ENCODE measurements at places on chromosomes 5 and 9. TPM values are rescaled to one million over a fixed set of nuclear protein-coding genes. Genes with fewer than 3 reads are reported as not detected.

DPYSL3 gene
- total RNA-seq: 0.40 TPM

GRCh38 chr9:132996526-132996925 is 18.0 kb downstream of the GFI1B start:
- no peak for DNase-seq

GRCh38 chr9:76486151-76486550 is 27.2 kb downstream of the GCNT1 start:
- no peak for DNase-seq

DNA sequence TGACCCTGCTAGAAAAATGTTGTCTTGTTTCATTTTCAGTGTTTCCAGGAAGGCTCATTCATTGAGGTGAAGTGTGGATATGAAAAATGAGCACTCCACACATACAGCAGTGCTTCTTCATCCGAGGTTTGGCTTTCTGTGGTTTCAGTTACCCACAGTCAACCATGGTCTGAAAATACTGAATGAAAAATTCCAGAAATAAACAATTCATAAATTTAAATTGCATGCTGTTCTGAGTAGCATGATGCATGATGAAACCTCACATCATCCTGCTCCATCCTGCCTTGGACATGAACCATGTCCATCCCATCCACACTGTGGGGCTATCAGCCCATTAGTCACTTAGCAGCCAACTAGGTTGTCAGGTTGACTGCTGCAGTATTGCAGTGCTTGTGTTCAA is 10.4 kb upstream of the SLC45A2 start:
- no peak for DNase-seq

PRRX2 gene
- total RNA-seq: 0.57 TPM

DNA sequence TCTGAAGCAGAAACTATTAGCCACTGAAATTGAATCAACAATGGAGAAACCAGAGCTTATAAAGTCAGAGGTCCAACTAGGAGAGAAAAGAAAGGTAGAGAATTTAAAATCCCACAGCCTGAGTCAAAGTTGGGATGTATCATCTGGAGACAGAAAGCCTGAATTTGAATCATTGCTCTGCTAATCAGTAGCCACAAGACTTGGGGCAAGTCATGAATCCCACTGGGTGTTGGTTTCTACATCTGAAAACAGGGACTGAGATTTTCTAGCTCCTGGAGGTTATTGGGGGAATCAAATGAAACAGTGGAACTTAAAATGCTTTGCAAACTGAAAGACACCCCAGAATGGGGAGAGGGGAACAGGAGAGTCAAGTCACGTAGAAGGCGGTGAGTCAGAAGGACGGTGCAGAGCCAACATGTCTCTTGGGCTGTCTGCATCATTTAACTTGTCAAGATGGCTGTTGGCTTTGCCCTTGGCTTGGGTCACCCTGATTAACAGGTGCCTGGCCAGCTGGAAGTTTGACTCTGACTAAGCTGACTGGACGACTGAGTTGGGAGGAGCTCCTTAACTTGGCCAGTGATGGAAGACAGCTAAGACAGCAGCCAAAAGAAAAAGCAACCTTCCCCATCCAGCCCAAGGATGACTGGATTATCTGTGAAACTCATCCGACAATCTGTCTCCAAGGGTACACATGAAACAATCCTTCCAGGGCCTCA is 60.6 kb upstream of the ADRA1B start:
- no peak for DNase-seq

DNA sequence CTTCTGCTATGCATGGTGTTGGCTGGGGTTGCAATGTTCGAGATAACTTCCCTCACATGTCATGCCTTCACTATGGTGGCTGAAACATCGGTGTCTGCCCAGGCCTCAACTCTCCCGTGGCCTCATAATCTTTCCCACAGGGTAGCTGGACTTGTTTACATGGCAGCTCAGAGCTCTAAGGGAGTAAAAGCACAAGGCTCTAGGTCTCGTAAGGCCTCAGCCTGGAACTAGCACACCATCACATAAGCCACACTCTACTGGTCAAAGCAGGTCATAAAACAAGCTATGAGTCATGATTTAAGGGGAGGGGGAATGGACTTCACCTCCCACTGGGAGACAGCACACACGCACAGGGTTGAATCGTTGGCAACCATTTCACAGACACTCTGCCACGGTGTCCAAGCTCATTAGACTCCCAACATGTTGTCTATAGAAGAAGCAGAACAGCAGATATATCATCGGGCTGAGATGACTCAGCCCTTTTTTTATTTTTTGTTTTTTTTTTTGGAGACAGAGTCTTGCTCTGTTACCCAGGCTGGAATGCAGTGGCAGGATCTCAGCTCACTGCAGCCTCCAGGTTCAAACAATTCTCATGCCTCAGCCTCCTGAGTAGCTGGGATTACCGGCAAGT is 66.8 kb upstream of the IL17B start:
- no peak for DNase-seq

DNA sequence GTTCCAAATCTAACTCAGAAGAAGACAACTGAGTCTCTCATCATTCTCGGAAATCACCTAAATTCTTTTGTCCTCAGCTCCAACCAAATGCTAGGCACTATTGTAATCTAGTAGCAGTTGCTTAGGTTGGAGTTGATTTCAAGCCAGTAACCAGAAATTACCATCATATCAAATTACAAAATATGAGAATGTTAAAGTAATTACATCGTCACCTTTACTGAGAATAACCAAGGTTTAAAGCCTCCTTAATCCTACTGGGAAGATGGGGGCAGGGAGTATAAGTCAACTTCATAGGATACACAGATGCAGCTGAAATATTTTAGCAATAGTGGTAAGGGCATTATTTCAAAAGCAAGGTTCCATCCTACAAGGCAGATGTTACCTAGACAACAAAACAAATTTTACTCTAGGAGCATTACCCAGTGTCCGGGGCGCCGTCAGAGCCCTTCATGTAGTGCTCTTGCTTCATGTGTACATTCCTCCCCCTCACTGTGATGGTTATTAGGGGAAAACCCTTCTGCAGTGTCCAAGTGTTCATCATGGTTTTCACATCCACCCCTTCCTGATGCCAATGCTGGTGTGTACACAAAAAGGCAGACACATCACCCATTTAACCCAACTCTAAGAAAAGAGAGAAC is 19.5 kb downstream of the ERAP1 start:
- no peak for DNase-seq

GRCh38 chr9:3949744-3950143 is 350.1 kb downstream of the GLIS3 start:
- no peak for DNase-seq

SSBP2 gene
- total RNA-seq: 3.5 TPM

- DNase-seq: no peak
Measured at GRCh38 chr9:16787724-16788123, 82.7 kb downstream of the BNC2 start.

EFCAB9 gene
- not detected for total RNA-seq

DNA sequence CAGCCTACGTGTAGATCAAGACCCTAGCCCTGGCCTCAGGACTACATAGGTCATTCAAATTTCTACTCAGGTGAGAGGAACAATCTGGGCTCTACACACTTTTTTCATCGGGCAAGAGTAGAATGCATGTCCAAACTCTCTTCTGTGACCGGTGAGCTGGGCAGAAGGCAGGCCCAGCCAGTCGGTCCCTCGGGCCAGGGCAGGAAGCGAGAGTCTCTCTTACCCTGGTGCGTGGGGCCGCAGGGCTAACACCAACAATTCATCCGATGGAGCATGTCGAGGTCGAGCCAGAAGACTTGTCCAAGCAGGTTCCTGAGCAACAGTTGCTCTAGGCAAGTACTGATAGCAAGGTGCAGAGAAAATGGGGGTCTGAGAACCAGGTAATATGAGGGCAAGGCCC is 88.5 kb downstream of the KLHL3 start:
- no peak for DNase-seq

All from activated T-cell treated with anti-CD3 and anti-CD28 coated beads, Interleukin-2, amount 50 U/mL, for 4 hours (primary cell).